Progenitor cell of endocrine pancreas (in vitro differentiated cells): ENCODE measurements at places on chromosomes 12 and 14.

DNA sequence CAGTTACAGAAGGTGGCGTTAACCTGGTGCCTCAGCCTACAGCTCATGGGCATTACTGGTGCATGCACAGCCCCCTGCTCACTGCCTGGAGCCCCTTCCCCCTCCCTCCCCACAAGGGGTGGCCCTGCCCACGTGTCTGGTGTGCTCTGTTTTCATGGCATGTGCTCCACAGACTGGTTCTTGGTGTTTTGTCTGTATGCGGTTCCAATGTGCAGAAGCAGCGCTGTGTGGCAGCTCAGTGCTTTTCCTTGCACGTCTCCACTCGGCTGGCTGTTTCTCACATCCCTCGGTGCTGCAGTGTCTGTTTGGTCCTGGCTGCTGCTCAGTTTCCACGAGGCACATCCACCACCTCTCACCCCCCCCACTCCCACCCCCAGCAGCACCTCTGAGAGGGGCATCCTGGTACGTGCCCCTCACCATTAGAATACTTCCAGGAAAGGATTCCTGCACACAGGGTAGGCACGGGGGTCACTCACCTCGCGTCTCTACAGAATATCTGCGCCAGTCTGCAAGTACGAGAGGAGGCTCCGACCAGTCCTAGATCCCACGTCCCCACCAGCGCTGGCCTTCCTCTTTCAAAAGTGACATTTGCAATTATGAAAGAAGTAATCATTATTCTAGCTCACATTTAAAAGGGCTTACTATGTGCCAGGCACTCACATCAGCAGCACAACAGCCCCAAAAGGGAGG lies 27.1 kb downstream of the DIO3 start:
- DNase-seq = no peak

DNA sequence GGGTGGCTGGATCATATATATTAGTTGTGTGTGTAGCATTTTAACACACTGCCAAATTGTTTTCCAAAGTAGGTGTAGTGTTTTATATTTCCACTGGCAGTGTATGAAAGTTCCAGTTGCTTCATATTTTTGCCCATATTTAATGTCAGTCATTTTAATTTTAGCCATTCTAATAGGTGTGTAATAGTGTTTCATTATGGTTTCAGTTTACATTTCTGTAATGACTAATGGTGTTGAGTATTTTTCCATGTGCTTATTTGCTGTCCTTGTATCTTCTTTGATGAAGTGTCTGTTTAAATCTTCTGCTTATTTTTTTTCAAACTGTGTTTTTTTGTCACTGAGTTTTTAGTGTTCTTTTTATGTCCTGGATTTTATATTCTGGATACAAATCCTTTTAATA lies 8.7 kb downstream of the TBC1D15 start:
- DNase-seq = no peak

DNA sequence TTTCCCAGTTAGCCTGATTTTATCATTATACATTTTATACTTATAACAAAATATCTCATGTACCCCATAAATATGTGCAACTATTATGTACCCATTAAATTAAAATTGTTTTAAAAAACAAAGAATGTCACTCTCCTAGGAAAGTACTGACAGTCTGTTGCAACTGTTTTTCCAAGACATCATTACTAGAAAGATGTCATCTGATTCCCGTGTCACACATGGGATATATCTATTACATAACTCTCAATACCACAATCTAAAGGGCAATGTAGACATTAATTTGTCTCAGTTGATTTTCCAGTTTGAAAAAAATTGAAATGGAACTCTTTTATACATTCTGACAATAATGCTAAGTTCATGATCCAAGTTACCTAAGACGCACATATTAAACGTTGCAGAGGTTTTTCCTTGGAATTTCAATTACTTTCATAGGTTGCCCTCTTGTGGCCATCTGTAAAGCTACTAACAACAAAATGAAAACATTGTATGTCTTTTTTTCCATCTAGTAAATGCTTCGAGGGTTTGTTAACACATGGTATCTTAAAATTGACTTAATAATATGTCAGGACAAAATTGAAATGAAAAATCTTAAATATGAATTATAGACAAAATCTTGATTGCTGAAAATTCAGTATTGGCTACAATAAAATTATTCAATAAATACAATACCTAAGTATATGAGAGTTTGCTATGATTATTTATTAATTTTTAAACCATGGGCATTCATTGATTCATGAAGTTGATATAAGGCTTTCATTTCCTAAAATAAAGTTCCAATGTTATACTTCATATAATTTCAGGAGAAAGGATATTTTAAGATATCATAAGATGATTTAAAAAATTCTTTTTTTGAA lies 131.6 kb downstream of the PPFIA2 start:
- DNase-seq = no peak

DNA sequence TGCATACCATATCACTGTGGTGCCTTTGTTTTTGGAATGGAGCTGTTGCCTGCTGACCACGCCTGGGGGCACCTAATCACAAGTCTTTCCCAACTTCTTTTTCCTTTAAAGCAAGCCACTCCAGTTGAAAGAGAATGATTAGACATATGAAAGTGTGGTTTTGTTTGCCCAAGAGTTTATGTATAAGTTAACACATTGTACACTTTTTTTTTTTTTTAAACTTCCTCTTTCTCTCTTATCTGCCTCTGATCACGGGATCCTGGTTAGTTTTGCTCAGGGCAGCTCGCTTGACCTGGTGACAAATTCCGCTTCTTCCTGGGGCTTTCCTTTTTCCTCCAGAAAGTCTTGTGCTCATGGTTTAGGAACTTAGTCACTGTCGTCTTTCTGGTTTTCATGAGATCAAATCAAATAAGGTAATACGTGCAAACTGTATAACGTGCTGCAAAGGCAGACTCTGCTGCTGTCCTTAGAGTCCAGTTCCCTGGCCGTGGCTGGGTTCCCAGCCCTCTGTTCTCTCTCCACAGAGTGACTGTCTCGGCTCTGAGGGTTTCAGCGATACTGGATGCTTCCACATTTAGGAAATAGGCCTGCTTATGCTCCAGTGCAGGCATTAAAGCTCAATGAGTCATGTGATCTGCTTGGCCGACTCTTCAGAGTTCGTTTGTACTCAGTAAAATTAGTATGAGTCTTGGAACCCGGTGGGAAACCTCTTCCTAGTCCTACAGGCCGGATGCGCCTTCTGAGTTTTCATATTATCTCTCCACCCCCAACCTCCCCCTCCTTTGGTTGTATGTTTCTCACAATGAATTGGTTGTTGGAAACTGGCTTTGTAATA lies 15.2 kb downstream of the RASSF3 start:
- DNase-seq = no peak

DNA sequence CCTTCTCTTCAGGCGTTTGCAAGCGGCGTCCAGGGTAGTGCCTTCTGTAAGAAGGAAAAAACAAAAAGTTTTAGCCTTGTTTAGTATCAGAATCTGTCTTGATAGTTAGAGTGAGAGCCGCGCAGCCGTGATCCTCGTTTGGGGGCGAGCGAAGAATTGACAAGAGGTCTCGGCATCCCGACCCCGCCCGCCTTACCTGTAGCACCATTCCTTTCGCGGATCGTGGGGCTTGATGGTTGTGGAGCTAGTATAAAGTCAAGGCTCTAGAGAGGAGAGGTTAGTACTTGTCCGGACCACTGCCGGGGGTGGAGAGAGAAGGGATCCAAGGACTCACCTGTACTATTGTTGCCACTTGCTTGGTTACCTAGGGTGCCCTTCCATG lies 494 bp downstream of the TMTC3 start:
- peak; percentile 13 for DNase-seq

GRCh38 chr12:92570056-92570753 lies 132.6 kb upstream of the PLEKHG7 start:
- DNase-seq = peak; percentile 41

DNA sequence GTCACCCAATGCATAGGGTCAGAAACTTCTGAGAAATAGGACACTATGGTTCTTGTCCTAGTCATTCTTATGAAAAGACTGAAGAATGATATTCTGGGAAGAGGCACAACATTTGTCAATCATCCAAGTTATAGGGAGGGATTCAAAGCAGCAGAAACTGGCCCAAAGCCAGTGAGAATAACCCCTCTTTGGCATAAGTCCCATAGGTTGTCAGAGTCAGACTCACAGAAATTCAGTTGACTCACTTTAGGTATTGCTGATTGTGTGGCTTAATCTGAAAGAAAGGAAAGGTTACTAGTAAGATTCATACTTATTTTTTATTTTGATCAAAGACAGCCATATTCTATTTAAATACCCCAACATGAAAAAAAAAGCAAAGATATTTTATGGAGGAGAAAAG lies 151.0 kb downstream of the SRGAP1 start:
- DNase-seq = no peak

GRCh38 chr12:103930787-103931735 lies 851 bp downstream of the HSP90B1 start:
- DNase-seq = no peak

GRCh38 chr12:47504775-47505446 lies 200.9 kb downstream of the RPAP3 start:
- DNase-seq = no peak

DNA sequence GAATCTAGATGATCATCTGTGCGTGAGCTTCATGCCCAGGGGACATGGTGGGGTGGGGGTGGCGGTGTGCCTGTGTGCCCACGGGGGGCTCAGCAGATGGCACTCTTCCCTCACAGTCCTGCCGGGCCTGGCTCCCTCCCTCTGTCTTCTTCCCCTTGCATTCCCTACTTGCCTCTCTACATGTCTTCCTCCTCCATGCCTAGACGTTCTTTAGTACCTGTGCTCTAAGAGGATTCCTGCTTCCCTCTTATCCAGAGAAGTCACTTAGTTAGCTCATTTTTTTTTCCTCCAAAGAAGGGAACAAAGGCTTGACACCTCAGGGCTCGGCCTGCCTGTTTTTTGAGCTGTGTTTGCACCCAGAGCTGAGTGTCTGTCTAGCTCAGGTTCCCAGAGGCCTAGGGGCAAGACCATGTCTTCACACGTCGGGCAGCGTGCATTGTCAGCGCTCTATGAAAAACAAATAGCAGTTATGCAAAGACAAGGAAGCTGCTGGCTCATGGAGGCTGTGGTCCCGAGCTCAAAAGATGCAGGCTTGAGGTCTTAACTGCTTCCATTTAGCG lies 48.8 kb downstream of the NINJ2 start:
- DNase-seq = no peak

DNA sequence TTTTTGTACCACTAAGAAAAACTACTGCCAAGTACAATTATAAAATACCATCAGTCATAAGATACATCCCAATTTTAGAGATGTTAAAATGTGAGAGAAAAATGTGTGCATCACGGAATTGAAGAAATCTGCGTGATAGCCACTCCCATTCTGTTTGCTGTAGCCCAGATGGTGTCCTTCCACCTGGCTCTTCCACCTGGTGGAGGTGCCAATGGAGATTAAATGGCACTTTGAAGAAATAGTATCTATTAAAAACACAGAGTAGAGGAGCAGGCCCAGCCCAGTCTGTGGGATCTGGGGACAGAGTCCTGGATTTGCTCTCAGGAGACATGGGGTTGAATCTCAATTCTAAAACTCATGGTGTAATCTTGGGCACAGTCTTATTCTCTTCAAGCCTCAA lies 35.5 kb downstream of the TSPAN11 start:
- no peak for DNase-seq

GRCh38 chr14:100709289-100710284 lies 17.1 kb upstream of the DLK1 start:
- no peak for DNase-seq

DNA sequence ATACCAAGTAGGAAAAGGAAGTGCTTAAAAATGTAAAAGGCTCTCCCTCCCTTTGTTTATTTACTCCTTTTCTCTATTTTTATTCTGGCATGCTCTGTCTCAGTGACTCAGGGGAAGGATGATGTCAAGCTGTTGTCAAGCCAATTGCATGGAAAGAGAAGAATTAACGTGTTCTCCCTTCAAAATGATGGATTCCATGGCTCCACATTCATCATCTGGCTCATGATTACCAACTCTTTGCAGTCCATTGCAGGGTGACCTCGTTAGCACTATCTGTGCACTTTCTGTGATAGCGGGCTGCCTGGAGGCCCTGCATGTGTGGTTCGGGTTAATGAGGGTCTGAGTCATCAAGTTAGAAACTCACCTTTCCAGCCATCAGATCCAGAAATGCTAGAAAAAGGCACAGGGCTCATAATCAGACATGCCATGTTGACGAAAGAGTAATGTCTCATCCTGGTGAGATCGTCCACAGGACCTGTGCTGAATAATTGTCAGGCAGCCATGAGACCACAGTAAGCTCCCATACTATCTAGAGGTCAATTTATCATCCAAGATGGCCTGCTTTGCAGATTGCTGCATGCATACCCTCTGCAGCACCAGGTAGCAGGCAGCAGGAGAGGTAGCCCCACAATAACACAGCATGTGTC lies 79.2 kb upstream of the BTG1 start:
- no peak for DNase-seq

GRCh38 chr12:6745741-6746525 lies 7.0 kb downstream of the MLF2 start:
- DNase-seq = no peak

DNA sequence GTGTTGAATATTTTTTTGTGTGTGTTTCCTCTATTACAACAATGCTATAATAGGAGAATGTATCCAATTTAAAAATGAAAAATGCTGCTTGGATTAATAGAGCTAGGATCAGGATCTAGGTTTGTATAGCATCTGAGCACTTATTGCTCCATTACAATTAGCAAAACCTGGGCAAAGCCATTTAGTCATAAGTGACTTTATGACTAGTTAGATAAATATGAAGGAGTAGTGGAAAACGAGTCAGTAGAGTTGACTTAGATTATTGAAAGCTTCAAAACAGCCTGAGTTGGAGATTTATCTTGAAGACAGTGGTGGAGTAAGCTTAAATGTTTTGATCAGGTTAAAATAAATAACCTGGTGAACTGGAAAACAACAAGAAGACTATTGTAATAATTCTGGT lies 2.8 kb downstream of the MED21 start:
- DNase-seq = no peak

DNA sequence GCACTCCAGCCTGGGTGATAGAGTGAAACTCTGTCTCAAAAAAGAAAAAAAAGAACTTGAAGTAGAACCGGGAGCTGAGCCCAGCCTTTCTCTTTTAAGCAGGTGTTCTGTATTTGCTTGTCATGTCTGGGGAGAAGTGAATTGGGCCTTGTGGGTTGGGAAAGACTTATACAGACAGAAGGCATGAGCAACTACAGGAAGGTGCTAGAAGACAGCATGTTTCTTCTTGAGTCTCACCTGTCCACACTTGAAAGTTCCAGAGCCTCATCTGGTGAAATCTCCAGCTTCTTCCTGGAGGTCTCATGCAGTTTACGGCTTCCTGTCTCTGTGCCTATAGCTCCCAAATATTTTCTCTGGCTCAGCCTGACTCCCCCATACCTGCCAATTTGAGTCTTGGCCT lies 2.5 kb downstream of the PGAM5 start:
- no peak for DNase-seq

- DNase-seq = peak; percentile 6
Observed at GRCh38 chr12:5507401-5507935, 75.6 kb downstream of the NTF3 start.

DNA sequence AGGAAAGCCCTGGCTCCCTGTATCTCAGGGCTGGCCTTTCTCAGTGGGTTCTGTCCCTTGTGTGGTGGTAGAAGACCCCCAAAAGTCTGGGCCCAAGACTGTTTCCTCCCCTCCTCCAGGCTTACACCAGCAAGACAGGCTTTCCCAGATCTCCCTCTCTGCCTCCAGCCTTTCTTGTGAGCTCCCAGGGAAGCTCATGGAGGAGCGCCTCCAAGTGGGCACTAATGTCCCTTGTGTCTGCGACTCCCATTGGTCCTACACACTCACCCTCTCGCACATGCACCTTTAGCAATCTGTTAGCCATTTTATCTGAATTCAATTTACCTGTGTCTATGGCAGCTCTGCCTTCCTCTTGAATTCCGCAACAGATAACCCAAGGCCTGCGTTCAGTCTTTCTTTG lies 251.1 kb upstream of the CAND1 start:
- no peak for DNase-seq

- DNase-seq = no peak
Observed at GRCh38 chr12:79614730-79615129, 76.0 kb downstream of the PAWR start.

GRCh38 chr12:45431126-45431525 lies 215.2 kb downstream of the ANO6 start:
- DNase-seq = no peak
